ENCODE measurements at places on chromosomes 7 and 10. TPM values are rescaled to one million over a fixed set of nuclear protein-coding genes. Genes with fewer than 3 reads are reported as not detected.

The SMKR1 gene
- 231 TPM for polyA plus RNA-seq

The SFTPA2 gene
- not detected for polyA plus RNA-seq

The ST8SIA6 gene
- polyA plus RNA-seq = 0.84 TPM

The STOX1 gene
- polyA plus RNA-seq = 3.2 TPM

The SRGN gene
- 61.1 TPM for polyA plus RNA-seq

The HOXA3 gene
- polyA plus RNA-seq = 2.8 TPM
